ENCODE measurements at places on chromosomes 4 and X. TPM values are rescaled to one million over a fixed set of nuclear protein-coding genes. Genes with fewer than 3 reads are reported as not detected.

IGSF1 gene
- total RNA-seq: not detected

TLR10 gene
- total RNA-seq: under 0.01 TPM

PABPC4L gene
- 0.28 TPM for total RNA-seq

HNRNPD gene
- total RNA-seq: 17.4 TPM

MAP7D2 gene
- total RNA-seq: 0.64 TPM

AMOT gene
- under 0.01 TPM for total RNA-seq

GRIA2 gene
- not detected for total RNA-seq

All from nasal cavity respiratory epithelium epithelial cell of viscerocranial mucosa (primary cell).